Muscle of leg (tissue), 16 donors: ENCODE measurements at places on chromosomes 11 and 22. TPM values are rescaled to one million over a fixed set of nuclear protein-coding genes. Genes with fewer than 3 reads are reported as not detected.

- no peak for DNase-seq
Measured at GRCh38 chr11:133747409-133747808, 97.9 kb downstream of the SPATA19 start.

DNA sequence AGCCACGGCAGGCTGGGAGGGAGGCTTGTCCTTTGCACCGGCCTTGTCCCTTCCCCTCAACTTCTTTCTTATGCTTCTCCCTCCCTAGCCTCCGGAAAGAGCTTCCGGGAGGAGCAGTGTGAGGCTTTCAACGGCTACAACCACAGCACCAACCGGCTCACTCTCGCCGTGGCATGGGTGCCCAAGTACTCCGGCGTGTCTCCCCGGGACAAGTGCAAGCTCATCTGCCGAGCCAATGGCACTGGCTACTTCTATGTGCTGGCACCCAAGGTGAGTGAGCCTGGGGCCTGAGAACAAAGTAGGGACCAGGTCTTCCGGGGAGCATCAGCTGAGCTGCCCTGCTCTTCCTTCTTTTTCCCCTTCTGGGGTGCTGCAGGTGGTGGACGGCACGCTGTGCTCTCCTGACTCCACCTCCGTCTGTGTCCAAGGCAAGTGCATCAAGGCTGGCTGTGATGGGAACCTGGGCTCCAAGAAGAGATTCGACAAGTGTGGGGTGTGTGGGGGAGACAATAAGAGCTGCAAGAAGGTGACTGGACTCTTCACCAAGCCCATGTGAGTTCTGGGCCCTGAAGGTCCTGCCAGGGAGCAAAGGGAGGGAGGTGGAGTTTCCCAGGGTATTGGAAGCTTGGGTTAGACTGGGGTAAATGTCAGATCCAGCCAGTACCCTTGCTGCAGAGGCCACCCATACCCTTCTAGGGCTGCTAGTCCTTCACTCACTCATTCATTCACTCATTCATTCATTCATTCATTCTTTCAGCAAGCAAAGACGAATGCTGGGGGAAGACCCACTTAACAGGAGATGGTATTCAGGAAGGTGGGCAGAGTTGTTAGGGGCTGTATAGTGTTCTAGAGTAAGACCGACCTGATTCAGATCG is 22.6 kb downstream of the ADAMTS15 start:
- H3K4me3 ChIP-seq: no peak overlapping the region
- no peak for DNase-seq
- H3K36me3 ChIP-seq: peaks cover 72% of the 10 kb centered on the region
- no peaks in the 10 kb centered on the region for H3K27me3 ChIP-seq
- peaks cover 5% of the 10 kb centered on the region for H3K4me1 ChIP-seq

DNA sequence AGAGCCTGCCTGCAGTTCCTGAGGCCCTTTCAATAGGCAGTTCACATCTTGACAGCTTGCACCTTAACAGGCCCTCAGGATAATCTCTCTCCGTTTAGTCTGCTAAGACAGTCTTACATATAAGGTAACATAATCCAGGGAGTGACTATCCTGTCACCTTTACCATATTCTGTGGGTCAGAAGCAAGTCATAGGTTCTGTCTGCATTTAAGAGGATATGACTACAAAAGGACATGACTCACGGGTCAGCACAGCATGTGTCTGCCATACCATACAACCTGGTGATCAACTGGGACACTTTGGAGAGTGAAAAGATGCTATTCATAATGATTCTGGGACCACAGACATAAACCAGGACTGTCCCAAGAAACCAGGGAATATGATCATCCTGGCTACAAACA is 611.1 kb downstream of the SOX6 start:
- H3K27me3 ChIP-seq: peaks cover 2% of the 10 kb centered on the region
- H3K4me3 ChIP-seq: no peak overlapping the region
- H3K4me1 ChIP-seq: peaks cover 5% of the 10 kb centered on the region
- H3K27ac ChIP-seq: no peak overlapping the region
- DNase-seq: no peak

DNA sequence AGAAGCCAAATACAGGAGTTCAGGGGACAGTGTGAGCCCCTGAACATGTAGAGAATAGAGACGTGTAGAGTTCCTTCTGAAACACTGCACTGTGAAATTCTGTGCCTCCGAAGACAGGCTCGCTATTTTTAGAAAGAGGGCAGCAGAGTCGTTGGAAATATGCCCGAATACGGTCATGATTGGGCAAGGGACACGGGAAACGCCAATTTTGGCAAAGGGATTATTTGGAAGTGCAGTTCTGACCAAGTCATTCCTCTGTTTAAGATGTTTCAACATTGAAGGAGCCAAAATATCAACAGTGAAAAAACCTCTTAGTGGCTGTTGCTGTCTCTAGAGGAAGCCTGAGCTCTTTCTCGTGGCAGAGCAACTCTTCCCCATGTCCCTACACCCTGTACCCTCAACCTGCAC is 9.5 kb upstream of the CBX6 start:
- DNase-seq: peak; percentile 69
- H3K4me3 ChIP-seq: no peak overlapping the region
- peak overlapping the region; percentile 29 for H3K27ac ChIP-seq
- H3K36me3 ChIP-seq: no peaks in the 10 kb centered on the region
- peaks cover 7% of the 10 kb centered on the region for H3K27me3 ChIP-seq

- H3K36me3 ChIP-seq: peaks cover 32% of the 10 kb centered on the region
- no peaks in the 10 kb centered on the region for H3K27me3 ChIP-seq
- no peak for DNase-seq
- H3K4me3 ChIP-seq: no peak overlapping the region
Measured at GRCh38 chr11:111620518-111620917, 18.3 kb downstream of the SIK2 start.

DNA sequence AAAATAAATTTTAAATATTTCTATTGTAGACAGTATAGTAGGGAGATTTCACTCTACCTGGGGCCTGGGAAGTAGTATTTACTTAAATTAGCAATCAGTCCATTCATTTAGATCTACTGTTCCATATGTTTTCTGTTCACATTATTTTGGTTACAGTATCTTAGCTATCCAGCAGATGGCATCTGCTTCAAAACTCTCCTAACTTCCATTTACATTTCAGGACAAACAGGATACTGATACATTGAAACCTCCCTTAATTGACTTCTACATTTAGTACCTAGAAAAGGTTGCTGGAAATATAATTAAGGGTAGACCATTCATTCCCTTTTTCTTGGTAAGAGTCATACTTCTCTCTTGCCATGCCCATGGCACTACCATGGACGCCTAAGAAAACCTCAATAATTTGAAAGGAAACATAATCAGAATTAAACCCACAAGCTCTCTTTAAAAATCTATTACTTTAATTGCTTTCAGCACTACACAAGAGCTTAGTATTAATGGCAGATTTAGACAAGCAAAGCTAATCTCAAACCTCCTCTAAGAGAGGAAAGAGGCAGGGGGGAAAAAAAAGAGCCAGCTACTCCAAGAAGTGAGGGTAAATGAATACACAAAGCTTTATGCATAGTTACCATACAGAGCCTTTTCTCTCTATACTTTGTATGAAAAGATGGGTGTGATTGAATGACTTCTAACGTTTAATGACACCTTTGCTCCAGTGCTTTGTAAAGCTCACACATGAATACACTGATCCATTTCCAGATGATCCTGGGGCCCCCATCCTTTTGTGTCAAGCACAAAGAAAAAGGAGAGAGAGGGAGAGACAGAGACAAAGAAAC is 131.2 kb upstream of the MTMR2 start:
- no peaks in the 10 kb centered on the region for H3K27me3 ChIP-seq
- no peak overlapping the region for H3K4me3 ChIP-seq
- no peaks in the 10 kb centered on the region for H3K36me3 ChIP-seq
- no peak overlapping the region for H3K27ac ChIP-seq

GRCh38 chr11:88555018-88555828 is 217.7 kb upstream of the CTSC start:
- peak; percentile 89 for DNase-seq
- H3K36me3 ChIP-seq: no peaks in the 10 kb centered on the region
- no peak overlapping the region for H3K4me3 ChIP-seq
- no peaks in the 10 kb centered on the region for H3K4me1 ChIP-seq
- H3K27ac ChIP-seq: no peak overlapping the region

DNA sequence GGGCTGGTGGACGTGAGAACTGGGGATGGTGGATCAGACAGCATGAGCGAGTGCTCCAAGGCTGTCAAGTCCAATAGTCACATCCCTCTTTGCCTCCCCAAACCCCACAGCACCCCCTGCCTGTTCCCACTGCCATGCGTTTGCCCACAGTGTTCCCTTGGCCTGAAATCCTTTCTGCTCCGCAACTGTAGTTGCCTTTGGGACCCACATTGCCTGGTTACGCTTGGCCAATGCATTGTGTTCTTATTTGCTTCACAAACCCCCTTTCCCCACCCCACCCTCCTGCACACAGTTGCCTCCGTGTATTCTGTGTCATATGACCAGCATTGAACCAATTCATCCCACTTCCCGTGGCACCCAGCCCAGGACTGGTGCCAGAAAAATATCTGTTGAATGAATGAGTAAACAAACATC is 2.1 kb upstream of the KIAA0930 start:
- H3K36me3 ChIP-seq: no peaks in the 10 kb centered on the region
- no peak overlapping the region for H3K4me3 ChIP-seq
- H3K27ac ChIP-seq: no peak overlapping the region
- no peak for DNase-seq

DNA sequence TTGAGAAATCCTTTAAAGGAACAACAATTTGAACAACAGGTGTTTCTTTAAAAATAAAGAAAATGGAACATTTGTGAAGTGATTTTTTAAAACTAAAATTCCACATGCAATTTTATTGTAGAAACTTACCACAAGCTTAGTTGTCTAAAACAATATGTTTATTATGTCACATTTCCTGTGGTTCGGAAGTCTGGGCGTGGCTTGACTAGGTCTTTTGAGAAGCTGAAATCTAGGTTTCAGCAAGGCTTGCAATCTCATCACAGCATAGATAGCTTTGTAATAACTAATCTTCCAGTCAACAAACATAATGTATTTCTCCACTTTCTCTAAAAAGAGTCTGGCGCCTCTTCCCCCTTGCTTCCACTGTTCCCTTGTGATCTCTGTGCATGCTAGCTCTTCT is 27.0 kb downstream of the MS4A6A start:
- H3K27ac ChIP-seq: no peak overlapping the region
- no peaks in the 10 kb centered on the region for H3K27me3 ChIP-seq
- DNase-seq: no peak
- no peaks in the 10 kb centered on the region for H3K4me1 ChIP-seq
- H3K36me3 ChIP-seq: no peaks in the 10 kb centered on the region

DNA sequence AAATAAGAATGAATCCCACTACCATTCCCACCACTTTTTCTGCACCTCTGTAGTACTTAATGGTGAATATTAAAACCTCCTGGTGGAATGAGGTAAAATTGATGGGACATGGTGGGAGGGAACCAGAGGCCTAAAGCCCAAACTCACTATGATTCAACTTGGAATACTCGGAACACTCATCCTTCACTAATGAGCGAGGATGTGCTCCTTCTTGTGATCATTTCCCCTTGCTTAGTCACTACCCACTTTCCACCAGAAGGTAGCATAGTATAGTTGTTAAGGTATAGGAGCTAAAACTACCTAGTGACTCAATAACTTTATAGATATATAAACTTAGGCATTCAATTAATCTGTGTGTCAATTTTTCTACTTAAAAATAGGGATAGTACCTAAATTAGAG is 728.9 kb downstream of the OPCML start:
- H3K27me3 ChIP-seq: no peaks in the 10 kb centered on the region
- no peak overlapping the region for H3K4me3 ChIP-seq
- no peaks in the 10 kb centered on the region for H3K36me3 ChIP-seq
- H3K4me1 ChIP-seq: no peaks in the 10 kb centered on the region
- DNase-seq: no peak

- DNase-seq: no peak
- no peak overlapping the region for H3K27ac ChIP-seq
- H3K4me3 ChIP-seq: peak overlapping the region; percentile 59
- H3K27me3 ChIP-seq: no peaks in the 10 kb centered on the region
- H3K4me1 ChIP-seq: peaks cover 19% of the 10 kb centered on the region
Measured at GRCh38 chr22:50201191-50202129, 649 bp downstream of the SELENOO start.

- no peak overlapping the region for H3K27ac ChIP-seq
- no peak overlapping the region for H3K4me3 ChIP-seq
- peaks cover 53% of the 10 kb centered on the region for H3K4me1 ChIP-seq
Measured at GRCh38 chr11:66321606-66322005, 4.8 kb upstream of the CD248 start.

DNA sequence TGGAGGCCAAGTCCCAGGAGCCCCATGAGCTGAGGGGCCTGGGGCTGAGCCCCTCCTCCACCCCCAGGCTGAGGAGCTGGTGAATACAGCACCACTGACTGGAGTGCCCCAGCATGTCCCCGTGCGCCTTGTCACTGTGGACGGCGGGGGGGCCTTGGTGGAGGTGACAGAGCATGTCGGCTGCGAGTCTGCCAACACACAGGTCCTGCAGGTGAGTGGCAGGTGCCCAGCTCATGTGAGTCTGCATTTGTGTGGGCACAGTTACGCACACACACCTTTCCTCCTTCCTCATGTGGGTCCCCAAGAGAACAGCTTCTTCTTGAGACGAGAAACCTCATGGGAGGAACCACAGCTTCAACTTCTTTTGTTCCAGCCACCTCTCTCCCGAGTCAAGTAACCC is 7.7 kb downstream of the TMEM132A start:
- H3K27ac ChIP-seq: no peak overlapping the region
- peaks cover 7% of the 10 kb centered on the region for H3K4me1 ChIP-seq
- no peak for DNase-seq

DNA sequence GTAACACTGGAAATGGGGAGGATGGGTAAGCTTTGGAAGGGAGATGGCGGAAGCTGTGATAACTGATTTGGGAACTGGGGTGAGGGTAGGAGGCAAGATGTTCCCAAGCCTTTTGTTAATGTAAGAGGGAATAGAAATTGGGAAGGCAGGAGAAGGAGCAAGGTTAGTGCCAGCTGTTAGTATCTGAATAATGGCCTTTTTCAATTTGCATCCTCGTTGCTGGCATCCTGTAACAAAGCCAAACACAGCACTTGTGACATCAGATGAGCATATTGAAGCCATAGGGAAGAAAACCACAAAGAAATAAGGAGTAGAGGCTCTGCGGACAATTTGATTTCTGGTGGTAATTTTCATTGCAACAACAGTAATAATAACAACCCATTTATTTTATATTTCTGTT is 70.9 kb upstream of the CLMP start:
- DNase-seq: no peak
- no peak overlapping the region for H3K4me3 ChIP-seq
- H3K27me3 ChIP-seq: peaks cover 3% of the 10 kb centered on the region
- H3K36me3 ChIP-seq: no peaks in the 10 kb centered on the region
- H3K27ac ChIP-seq: no peak overlapping the region

GRCh38 chr11:62421996-62422395 is 3.2 kb downstream of the SCGB1A1 start:
- H3K36me3 ChIP-seq: no peaks in the 10 kb centered on the region
- H3K27ac ChIP-seq: no peak overlapping the region
- no peak overlapping the region for H3K4me3 ChIP-seq
- peak; percentile 60 for DNase-seq
- peaks cover 30% of the 10 kb centered on the region for H3K4me1 ChIP-seq

The CCDC81 gene
- total RNA-seq: 1.1 TPM

The CASP1 gene
- total RNA-seq: 7.0 TPM

The KCTD21 gene
- total RNA-seq: 4.9 TPM

The CYB5R2 gene
- total RNA-seq: 7.7 TPM
